ENCODE measurements at places on chromosomes 6 and 20. TPM values are rescaled to one million over a fixed set of nuclear protein-coding genes. Genes with fewer than 3 reads are reported as not detected.

Gene EDN3
- total RNA-seq, result 220 TPM

Gene SMIM28
- not detected for total RNA-seq

DNA sequence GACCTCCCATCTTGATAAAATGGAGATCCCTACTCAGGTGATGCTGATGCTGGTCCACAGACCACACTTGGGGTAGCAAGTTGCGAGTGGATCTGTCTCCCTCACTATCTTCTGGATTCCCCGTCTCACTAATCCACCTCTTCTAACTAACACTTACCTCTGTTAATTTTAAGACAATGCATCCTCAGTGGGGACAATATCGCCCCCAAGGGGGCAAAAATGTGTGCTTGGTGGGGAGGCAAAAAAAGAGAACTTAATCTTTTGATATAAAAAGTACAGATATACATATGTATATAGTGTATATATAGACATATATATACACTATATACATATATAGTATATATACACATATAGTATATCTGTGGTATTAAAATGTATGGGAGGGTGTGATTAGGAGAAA is 4.3 kb downstream of the LRFN2 start:
- no peak for DNase-seq

DNA sequence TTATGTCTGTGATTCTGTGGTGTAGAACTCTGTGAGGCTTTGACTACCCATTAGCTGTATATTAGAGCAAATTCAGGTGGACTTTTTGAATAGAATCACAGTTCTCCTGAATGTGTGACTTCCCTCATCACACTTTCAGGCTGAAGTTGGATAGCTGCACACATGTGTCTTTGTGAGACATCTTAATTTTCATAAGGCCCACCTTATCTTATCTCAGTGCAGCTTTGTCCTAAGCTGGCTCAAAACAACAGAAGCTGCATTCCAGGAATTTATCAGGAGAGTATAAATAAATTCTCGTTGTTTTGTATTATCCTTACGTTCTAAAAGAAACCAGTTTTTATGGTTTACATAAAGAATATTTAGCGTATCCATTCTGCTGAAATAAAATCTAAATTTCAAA is 26.2 kb upstream of the SLC35D3 start:
- no peak for DNase-seq

Data from vagina (tissue), 2 donors.